Kidney glomerular epithelial cell (primary cell): ENCODE measurements at places on chromosomes 11 and 22.
A peak's percentile ranks its signal among the peaks of the same experiment; 100 is the strongest.

GRCh38 chr11:59197991-59198390 is 14.7 kb downstream of the MPEG1 start:
- DNase-seq, result no peak

DNA sequence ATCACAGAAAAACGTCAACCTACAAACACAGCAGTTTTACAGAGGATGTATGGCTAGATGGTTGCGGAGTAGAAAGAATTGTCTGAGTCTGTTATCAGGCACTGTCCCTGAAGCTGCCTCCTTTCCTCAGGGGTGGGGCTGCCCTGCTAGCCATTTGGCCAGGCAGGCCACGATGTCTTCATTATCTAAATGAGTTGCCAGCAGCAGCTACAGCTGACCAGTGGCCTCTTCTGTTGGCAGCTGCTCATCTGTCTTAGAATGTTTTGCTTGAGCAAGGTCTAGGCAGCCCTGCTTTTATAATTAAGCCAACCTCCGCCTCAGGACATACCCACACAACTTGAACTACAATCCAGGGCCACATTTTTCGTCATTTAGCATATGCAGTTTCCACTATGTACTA is 17.5 kb downstream of the SLC6A5 start:
- no peak for DNase-seq

GRCh38 chr11:83545494-83546260 is 259.5 kb upstream of the CCDC90B start:
- DNase-seq, result no peak

- no peak for DNase-seq
These were observed 85.9 kb upstream of the MYOD1 start for GRCh38 chr11:17633279-17633986.

DNA sequence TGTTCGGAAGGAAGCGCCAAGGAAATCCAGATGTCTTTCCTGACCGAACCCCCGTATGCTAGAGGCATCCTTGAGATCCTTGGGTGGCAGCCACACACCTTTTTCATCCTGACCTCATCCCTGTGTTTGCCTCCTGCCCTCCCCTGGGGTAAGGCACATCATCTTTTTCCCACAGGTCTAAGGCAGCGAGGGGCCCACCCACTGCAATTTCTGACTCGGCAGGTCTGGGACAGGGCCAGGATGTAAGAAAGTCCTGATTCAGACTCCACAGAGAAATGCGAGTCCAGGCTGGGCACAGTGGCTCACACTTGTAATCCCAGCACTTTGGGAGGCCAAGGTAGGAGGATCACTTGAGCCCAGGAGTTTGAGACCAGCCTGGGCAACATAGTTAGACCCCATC is 10.5 kb downstream of the ZMAT5 start:
- DNase-seq, result no peak

- peak; percentile 33 for DNase-seq
These were observed 395.7 kb downstream of the MN1 start for GRCh38 chr22:27405672-27406388.

DNA sequence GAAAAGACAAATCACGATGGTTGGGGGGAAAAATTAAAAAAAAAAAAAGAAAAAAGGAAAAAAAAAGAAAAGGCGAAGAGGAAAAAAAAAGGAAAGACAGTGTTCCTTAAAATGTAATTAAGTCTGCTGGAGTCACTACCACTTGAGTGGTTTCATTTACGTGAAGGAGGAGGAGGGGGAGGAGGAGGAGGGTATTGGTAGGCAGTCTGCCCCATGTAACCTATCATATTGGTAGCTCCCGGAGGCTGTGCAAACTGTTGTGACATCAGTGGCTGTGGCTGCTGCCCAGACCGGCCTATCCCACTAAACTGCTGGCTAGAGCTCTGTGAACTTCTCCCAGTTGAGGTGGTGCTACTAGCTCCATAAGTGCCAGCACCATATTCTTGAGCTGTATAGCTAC is 17.9 kb downstream of the KDELR3 start:
- no peak for DNase-seq

GRCh38 chr22:45413368-45414211 is at the start of the genes RIBC2 and SMC1B:
Gene RIBC2, plus strand, starts transcription at chr22:45413693. Its CDS starts 194 bp downstream, at chr22:45413887.
Gene SMC1B, minus strand, starts transcription at chr22:45413599. Its CDS starts 32 bp downstream, at chr22:45413567.
- DNase-seq, result peak; percentile 21

DNA sequence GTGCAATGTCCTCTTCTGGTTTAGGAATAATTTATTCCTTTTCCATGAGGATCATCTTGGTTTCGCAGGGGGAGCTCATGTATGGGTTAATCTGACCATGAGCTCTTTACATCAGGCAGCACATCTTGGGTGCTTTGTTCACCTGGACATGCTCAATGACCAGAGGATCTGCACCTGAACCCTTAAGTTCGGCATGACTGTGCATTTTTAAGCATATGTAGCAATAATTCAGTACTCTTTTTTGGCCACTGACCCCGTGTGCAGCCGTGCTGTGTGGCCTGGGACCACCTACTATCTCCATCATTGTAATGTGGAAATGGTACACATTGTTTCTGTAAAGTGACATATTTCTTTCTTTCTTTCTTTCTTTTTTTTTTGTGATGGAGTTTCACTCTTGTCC is 62.9 kb downstream of the DEPDC5 start:
- no peak for DNase-seq

DNA sequence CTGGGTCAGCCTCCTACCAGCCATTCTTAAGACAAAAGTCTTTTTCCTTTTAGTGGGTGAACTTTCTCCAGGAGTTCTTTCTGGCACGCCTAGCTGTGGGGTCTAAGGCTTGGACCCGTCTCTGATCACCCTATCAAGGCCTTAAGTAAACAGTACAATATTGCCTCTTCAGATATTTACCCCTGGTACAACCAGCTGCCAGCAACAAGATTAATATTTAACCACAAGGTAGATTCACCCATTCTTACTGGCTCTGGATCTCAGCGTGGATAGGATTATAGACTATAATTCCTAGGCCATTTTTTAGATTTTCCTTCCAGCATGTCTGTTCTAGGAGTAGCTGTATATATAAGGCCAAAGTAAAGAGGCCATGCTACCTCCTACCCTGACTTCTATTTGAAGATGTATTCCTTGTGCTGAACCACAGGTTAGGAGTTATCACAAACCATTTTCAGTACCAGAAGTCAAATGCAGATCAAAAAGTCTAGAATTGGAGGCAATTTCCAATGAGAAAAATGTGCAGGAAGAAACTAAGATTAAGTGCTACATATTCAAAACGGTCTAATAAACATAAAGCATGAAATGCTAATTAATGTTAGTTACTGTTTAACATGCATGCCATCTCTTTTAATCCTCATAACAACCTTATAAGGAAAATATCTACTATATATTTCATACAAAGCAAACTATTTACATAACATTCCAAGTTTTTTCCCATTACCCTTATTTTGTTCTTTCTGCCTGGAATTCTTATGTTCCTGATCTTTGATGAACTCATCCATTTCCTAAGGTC is 110.0 kb upstream of the SYN3 start:
- no peak for DNase-seq

GRCh38 chr11:71062199-71062598 is 190.2 kb downstream of the SHANK2 start:
- DNase-seq, result no peak

DNA sequence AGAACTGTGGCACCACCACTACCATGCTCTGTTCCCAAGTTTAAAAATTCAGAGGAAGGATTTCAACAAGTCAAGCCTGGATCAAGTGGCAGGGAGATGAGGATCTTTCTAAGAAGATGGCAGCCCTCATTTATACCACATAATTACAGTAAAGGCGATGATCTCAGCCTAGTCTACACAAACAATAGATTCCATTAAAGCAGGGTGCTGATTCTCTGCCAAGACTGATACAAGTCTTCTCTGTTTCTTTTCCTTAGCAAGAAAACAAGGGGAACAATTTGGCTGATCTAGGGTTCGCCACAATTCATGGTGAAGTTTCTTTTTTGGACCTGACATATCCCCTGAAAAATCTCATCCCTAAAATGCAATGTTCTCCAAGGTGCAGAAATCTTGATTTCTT is 73.9 kb downstream of the PPFIBP2 start:
- no peak for DNase-seq

- no peak for DNase-seq
These were observed 1658.4 kb upstream of the RAG2 start for GRCh38 chr11:38256436-38256835.

GRCh38 chr11:95337972-95338429 is 107.0 kb upstream of the SESN3 start:
- no peak for DNase-seq

- no peak for DNase-seq
These were observed 37.6 kb downstream of the ZNF195 start for GRCh38 chr11:3341298-3341697.

DNA sequence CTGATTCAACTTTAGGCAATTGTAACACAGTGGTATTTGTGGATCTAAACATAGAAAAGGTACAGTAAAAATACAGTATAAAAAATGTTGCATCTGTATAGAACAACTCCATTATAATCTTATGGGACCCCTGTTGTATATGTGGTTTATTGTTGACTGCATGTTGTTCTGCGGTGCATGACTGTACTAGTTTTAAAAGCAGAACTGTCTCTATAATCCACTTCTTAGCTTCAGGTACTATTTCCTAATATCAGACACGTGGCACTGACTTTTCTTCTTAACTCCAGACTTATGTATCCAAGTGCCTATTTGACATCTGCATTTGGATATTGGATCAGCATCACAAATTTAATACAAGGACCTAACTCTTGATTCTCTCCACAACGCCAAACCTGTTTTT is 41.1 kb downstream of the PACS1 start:
- DNase-seq, result no peak

- DNase-seq, result no peak
These were observed 83.7 kb downstream of the MYO7A start for GRCh38 chr11:77211594-77212251.

DNA sequence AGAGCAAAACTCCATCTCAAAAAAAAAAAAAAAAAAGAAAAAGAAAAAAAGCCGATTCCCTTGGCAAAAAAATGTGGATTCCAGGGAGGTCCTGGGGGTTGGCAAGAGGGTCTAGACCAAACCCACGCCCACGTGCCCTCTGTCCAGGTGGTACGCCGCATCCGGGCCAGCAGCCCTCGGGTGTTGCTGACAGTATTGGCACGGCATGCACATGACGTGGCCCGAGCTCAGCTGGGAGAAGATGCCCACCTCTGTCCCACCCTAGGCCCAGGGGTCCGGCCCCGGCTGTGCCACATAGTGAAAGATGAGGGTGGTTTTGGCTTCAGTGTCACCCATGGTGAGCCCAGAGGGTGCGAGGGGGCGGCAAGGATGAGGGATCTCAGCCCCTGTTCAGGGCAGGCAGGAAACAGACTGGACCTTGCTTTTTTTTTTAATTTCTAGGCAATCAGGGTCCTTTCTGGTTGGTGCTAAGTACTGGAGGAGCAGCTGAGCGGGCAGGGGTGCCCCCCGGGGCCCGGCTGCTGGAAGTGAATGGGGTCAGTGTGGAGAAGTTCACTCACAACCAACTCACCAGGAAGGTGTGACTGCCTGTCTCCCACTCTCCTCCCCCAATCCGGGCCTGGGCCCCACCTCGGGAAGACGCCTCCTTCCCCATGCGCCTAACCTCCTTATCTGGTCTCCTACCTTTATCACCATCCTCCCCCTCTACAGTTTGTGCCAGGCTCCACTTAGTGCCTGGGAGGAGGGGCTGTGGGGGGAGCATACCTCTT is 2.0 kb downstream of the NHERF4 start:
- no peak for DNase-seq

DNA sequence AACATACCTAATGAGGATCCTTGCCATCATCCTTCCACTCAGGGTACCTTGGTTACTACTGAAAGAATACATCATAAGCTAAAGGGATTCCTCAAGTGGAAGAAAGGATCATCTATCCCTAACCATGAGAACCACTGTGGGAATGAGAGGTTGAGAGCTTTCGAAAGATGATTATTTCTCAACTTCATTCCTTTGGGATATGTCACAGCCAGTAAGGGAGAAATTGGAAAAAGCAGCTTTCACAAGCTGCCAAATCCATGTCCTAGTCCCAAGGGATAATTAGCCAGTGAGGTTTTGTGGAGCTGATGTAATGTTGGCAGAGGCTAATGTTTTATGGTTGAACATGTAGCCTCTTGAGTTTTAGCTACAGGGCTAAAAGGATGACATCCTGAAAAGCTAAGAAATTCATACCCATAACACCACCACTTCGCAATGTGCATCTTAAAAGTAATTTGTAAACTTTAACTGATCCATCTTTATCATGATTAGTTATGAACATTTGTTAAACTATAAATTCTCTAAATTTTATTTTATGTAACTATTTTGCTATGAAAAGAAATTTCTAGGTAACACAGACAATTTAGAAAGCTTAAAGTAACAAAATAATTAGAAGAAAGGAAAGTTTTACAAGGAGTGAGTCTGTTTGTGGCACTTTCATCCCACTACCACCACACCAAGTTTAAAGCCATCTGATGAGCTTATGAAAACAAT is 123.9 kb downstream of the MRTFA start:
- peak; percentile 89 for DNase-seq

- DNase-seq, result no peak
These were observed 741 bp upstream of the NAV2 start for GRCh38 chr11:19711911-19712280.

- no peak for DNase-seq
These were observed 58.4 kb downstream of the ABTB2 start for GRCh38 chr11:34299284-34299972.

DNA sequence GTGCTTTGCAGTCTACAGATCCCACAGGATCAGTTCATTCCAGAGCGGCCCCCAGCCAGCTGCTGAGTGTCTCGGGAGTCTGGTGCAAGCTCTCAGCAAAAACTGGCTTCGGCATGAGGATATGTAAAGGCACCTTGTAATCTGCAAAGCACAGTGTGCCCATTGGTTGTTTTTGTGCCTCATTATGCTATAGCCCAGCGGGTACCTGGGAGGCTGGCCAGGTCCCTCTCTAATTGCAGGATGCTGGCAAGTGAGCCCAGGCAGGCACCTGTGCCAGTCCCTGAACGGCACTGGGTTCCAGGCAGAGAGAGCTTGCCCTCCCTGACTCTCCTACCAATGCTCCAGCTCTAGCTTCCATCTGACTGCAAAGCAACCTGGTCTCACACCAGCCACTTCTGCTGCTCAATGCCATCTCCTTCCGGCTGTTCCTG is 128.7 kb downstream of the DSCAML1 start:
- no peak for DNase-seq

DNA sequence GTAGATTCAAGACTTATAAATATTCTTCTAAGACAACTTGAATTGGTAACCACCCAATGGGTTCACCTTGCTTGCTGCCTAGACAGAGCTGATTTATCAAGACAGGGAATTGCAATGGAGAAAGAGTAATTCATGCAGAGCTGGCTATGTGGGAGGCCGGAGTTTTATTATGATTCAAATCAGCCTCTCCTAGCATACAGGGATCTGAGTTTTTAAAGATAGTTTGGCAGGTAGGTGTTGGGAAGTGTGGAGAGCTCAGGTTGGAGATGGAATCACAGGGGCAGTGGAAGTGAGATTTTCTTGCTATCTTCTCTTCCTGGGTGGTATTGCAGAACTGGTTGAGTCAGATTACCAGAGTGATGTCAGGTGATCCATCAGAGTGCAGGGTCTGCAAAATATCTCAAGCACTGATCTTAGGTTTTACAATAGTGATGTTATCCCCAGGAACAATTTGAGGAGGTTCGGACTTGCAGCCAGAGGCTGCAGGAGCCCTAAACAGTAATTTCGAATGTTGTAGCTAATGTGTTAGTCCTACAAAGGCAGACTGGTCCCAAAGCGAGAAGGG is 1448.6 kb upstream of the RAG2 start:
- DNase-seq, result no peak
